ENCODE measurements at places on chromosomes 6 and 20. TPM values are rescaled to one million over a fixed set of nuclear protein-coding genes. Genes with fewer than 3 reads are reported as not detected.

Gene ULBP2
- total RNA-seq = 0.94 TPM

Gene TGM6
- not detected for total RNA-seq

Gene RFX6
- not detected for total RNA-seq

Gene DDAH2
- total RNA-seq = 88.5 TPM

Gene OLIG3
- not detected for total RNA-seq

Gene MLIP
- 1.3 TPM for total RNA-seq

Gene OVOL2
- total RNA-seq = not detected

Gene SAMD3
- total RNA-seq = 2.8 TPM

Gene PTGIS
- total RNA-seq = 58.2 TPM

Gene CLIC5
- total RNA-seq = 0.12 TPM

Measured in pericardium fibroblast (primary cell).